ENCODE measurements at places on chromosomes 6 and 20.
A peak's percentile ranks its signal among the peaks of the same experiment; 100 is the strongest.

DNA sequence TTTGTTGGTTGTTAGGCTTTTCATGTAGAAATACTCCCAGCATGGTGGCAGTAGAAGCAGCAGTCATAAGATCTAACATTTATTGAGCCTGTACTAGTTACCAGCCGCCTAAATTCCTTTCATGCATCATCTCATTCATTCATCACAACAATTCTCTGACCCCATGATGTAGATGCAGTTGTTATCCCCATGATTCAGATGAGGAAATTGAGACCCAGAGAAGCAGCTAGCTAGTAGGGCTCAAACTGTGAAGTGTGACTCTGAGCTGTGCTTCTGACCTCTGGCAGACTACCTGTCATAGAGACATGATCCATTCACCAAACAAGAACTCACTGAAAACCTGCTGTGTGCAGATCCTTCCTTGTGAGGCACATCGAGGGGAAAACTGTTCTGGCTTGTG, 16.9 kb downstream of the RREB1 start:
- no peak for DNase-seq

GRCh38 chr20:21113697-21114096, 7.5 kb upstream of the LINC00237 start:
- no peak for DNase-seq

- no peak for DNase-seq
Observed at GRCh38 chr6:137414599-137414998, 79.6 kb downstream of the OLIG3 start.

- no peak for DNase-seq
Observed at GRCh38 chr6:162871966-162872365, 144.2 kb downstream of the PACRG start.

DNA sequence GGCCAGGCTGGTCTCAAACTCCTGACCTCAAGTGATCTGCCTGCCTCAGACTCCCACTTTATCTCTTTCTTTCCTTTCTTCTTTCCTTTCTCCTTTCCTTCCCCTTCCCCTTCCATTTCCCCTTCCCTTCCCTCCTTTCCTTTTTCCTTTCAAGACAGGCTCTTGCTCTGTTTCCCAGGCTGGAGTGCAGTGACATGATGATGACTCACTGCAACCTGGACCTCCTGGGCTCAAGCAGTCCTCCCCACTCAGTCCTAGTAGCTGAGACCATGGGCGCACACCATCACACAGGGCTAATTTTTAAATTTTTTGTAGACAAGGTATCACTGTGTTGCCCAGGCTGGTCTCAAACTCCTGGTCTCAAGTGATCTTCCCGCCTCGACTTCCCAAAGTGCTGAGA, 377.6 kb upstream of the ZFP64 start:
- no peak for DNase-seq

- peak; percentile 58 for DNase-seq
Observed at GRCh38 chr6:1596088-1596852, 13.4 kb upstream of the FOXC1 start.

GRCh38 chr6:111723412-111723970, 117.8 kb upstream of the TRAF3IP2 start:
- no peak for DNase-seq

GRCh38 chr20:63138855-63139341, 77.0 kb downstream of the YTHDF1 start:
- DNase-seq = no peak

DNA sequence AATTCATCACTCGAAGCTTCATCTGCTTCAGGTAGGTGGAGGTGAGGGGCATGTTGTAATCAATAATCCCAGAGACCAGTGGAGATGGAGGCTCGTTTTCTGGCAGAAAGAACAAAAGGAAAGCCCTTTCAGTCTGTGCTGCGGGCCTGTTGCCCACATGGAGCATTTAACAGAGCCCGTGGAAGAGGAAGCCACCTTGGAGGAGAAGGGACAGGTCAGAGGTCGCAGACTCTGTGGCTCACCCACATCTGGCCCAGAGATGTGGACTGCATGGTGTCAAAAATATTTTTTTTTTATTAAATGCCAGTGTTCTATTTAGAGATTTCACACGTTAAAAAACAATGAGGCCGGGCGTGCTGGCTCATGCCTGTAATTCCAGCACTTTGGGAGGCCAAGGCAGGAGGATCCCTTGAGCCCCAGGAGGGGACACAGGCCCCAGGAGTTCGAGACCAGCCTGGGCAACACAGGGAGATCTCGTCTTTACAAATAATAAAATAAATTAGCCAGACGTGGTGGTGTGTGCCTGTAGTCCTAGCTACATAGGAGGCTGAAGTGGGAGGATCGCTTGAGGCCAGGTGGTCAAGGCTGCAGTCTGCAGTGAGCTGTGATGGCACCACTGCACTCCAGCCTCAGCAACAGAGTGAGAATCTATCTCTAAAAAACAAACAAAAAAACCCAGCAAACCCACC, 73.6 kb downstream of the NOL4L start:
- DNase-seq = no peak

- DNase-seq = no peak
Observed at GRCh38 chr20:9202420-9203080, 133.7 kb downstream of the PLCB4 start.

DNA sequence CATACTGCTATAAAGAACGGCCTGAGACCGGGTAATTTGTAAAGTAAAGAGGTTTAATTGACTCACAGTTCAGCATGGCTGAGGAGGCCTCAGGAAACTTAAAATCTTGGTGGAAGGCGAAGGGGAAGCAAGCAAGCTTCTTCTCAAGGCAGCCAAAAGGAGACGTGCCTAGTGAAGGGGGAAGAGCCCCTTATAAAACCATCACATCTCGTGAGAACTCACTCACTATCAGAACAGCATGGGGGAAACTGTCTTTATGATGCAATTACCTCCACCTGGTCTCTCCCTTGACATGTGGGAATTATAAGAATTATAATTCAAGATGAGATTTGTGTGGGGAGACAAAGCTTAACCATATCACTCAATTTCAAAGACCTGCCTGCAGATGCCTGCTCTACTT, 447.0 kb downstream of the EYS start:
- DNase-seq = no peak

DNA sequence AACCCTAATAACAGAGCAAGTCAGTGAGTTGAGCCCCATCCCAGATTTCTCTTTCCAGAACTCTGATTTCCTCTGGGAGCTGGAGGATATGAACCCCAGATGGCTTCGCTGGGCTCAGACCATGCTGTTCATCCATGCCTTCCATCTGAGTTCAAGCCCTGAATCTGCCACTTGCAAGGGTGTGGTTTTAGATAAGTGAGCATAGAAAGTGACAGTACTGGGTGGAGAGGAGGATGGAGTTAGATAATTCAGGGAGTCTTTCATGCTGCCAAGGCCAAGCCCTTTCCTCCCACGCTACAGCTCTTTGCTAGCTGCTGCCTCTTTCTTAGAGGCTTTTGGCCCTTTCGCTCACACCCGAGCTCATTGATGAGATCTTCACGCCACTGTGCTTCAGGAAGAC, 57.2 kb upstream of the MAFB start:
- DNase-seq = no peak

- no peak for DNase-seq
Observed at GRCh38 chr20:20395903-20396568, 28.1 kb downstream of the INSM1 start.

DNA sequence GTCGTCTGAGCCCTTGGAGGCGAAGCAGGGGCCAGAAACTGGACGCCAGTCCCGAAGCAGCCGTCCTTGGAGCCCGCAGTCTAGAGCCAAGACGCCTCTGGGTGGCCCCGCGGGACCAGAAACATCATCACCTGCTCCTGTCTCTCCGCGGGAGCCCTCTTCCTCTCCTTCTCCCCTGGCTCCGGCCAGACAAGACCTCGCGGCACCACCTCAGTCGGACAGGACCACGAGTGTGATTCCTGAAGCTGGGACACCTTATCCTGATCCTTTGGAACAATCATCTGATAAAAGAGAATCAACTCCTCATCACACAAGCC, 416 bp downstream of the RSPH4A start:
- no peak for DNase-seq

GRCh38 chr20:58682656-58683531, 9.7 kb upstream of the NPEPL1 start:
- DNase-seq = no peak

DNA sequence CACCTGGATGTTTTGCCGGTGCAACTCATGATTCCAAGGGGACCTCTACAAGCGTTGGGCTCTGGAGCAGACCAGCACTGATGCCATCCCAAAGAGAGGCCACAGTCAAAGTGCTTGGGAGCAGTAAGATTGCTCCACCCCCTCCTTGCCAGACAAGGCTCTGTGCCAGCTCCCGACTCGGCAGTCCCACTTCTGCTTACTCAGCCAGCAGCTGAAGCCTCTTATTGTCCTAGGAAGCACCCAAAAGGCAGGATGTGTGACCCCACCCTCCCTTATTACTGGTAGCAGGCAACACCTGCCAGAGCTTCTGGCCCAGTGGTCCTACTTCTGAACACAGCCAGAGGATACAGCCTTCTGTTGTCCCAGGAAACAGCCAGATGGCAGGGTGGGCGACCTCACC, 614.2 kb downstream of the TENT5A start:
- no peak for DNase-seq

DNA sequence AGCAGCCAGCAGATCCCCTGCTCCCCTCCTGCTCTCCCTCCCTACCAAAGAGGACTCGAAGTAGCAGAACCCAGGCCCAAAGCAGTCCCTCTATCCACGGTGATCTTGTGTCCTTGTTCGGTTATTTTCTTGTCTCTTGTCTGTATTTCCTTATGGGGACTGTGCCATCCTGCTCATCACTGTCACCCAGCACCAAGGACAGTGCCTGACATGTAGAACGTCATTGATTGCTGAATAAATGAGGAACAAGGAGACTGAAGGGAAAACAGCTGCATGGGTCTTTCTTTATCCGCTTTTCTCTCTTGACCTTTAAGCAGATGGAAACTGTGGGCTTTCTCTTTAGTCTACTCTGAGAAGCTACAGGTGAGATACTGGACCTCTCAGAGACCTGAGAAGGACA, 29.4 kb upstream of the ZNF831 start:
- no peak for DNase-seq

DNA sequence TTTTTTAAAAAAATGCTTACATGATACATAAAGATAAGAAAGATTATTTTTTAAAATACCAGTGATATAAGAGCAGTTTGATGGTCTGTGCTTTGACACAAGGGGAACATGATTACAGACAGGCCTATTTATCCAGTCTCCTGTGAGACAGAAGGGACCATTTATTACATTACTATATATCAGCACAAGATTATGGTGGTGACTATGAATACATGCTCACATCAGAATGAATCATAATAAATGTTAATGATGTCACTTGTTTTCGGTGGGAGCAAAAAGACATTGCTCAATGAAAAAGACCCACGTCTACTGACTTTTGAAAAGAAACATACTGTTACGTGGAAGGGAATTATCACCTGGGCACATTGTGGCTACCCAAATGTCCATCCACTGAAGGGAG, 455.1 kb downstream of the CDC5L start:
- no peak for DNase-seq

Data from activated T-cell treated with anti-CD3 and anti-CD28 coated beads for 4 hours (primary cell).